ENCODE measurements at places on chromosomes 7 and 10.

DNA sequence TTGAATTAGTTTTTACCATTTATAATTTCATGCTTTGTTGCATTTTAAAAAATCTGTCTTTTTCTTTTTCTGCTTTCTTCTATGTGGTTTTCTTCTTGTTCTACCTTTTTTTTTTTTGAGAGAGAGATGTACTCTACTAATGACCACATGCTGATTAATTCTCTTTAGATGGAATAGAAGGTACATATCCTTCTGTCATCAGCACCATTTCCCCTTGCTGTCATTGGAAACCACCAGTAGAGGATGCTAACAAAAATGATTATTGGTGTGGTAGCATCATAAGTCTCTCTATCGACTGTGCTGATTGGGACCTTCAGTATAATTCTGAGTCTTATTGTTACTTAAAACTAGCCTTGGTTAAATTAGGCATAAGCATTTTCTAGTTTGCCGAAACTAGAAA is 3.6 kb downstream of the ZEB1 start:
- DNase-seq, result no peak

GRCh38 chr7:138575897-138576428 is 115.9 kb downstream of the TRIM24 start:
- DNase-seq, result no peak

GRCh38 chr10:6781133-6781770 is 201.2 kb upstream of the PRKCQ start:
- DNase-seq, result no peak

DNA sequence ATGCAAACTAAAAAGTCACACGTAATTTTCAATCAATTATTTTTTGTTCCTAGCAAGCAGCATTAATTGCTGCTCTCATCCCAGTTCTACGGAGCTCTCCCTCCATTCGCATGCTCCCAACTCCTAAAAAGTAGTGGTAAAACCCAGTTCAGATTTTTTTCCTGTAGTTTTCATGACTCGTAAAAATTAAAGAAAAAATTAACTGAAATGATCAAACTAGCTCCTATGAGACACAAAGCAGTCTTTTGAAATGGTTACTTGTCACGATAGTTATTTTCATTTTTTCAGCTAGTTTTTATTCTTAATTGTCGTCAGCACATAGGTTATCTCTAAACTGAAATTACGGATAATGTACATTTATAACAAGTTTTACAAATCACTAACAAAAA is 1.8 kb downstream of the HNRNPA2B1 start:
- DNase-seq, result no peak

GRCh38 chr10:43905512-43906236 is 257.0 kb upstream of the ZNF32 start:
- DNase-seq, result no peak

- DNase-seq, result no peak
These were observed 123.9 kb upstream of the TCF7L2 start for GRCh38 chr10:112826018-112826697.

DNA sequence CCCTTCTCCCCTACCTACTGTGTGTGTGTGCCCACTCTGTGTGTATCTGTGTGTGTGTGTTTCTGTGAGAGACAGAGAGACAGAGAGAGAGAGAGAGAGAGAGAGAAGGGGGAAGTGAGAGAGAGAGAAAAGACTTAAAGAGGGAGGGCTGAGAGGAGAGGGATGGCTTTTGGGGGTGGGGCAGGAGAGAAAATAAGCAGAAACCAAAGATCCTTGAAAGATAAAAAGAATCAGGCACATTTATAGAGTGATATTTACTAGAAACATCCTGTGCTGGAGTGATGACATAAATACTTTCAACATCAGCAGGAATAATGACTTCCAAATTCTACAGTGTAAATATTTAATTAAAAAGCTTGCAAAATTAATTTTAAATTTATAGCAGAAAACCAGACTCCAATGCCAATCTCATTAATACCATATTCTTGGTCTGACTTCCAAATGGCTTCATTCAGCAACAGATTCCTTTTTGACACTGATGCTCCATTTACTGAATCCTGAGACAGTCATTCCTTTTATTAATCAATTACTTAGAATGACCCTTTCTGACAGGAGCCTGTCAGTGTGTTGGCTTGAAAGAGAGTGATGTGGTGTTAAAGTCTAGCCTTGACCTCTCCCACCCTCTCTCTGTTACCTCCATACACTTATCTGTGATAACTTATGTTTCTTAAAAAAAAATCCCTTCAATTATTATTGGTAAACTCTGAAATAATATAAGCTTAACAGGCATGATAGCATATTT is 41.7 kb upstream of the WNT2 start:
- no peak for DNase-seq

DNA sequence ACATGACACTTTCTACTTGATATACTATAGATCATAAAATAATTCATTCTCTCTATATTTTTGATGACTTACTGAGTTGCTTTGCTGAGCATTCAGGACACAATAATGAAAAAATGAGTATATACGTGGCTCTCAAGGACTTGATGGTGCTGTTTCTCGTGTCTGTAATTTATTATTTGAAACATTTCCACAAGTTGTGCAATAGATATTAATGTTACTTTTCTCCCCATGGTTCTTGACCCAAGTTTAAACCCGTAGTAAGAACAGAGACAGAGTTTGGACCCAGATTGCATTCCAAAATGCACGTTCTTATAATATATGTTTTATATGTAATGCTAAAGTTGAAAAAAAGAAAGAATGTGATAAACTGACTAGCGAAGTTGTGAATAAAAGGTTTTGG is 94.2 kb upstream of the FAM3C start:
- no peak for DNase-seq

- no peak for DNase-seq
These were observed 39.6 kb downstream of the NUP205 start for GRCh38 chr7:135597181-135597925.

GRCh38 chr10:18082381-18082780 is 57.8 kb upstream of the CACNB2 start:
- DNase-seq, result no peak

- no peak for DNase-seq
These were observed 1.2 kb downstream of the CLDN3 start for GRCh38 chr7:73768641-73769480.

- no peak for DNase-seq
These were observed 1.5 kb downstream of the MDFIC start for GRCh38 chr7:114923403-114923713.

GRCh38 chr10:69801094-69801433 is 642 bp upstream of the COL13A1 start:
- DNase-seq, result peak; percentile 72

- peak; percentile 53 for DNase-seq
These were observed 5.9 kb downstream of the CPA2 start for GRCh38 chr7:130272381-130273080.

GRCh38 chr10:33279811-33280602 is 54.5 kb downstream of the NRP1 start:
- DNase-seq, result no peak

DNA sequence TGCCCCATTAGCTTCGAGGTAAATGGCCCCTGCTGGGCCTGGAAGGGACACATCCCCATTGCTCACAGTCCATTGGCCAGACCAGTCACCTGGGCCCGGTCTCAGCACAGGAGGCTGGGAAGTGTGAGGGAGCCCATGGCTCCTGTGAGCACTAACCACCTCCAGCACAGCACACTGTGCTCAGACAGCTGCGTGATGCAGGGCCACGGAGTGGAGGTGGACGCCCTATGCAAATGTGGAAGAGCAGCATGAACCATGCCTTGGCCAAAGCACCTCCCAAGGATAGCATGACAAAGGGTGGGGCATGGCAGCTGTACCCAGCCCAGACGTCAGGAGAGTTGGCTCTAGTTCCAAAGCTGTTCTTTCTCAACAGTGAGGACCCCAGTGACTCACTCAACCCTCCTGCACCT is 120.1 kb upstream of the ZMIZ1 start:
- no peak for DNase-seq

GRCh38 chr7:72538856-72539255 is 126.7 kb upstream of the CALN1 start:
- DNase-seq, result no peak

DNA sequence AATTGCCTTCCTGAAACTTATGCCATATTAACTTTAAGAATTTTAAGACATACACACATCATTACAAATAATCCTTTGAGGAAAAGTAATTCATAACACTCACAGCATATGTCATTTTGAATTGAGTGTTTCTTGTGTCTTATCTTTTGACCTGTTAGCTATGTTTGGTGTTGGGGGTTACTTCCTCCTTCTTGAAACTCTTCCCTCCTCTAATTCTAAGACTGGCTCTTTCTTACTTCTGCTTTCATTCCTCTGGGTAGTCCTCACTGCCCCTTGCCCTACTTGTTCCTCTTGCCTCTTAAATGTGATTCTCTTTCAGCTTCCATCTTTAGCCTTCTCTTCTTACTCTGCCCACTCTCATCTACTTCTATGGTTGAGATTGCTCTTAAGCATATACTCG is 28.3 kb upstream of the PIP4K2A start:
- peak; percentile 90 for DNase-seq

DNA sequence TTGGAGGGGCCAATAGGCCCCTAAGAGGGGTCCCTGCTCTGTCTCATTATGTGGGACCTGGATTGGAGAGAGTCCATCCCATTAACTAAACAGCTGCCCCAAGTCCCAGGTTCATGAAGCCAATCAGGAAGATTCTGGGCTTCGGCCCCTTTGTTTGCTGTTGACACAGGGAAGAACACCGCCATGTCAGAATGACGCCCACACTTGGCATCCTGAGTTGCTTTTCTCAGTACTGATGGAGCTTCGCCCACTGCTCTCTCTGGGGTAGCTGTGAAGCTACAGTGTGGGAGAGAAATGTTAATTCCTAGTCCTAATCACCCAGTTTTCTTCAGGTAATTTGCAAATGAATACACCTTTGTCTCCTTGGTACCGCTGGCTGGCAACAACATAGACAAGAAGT is 264.7 kb downstream of the GLRX3 start:
- DNase-seq, result no peak

DNA sequence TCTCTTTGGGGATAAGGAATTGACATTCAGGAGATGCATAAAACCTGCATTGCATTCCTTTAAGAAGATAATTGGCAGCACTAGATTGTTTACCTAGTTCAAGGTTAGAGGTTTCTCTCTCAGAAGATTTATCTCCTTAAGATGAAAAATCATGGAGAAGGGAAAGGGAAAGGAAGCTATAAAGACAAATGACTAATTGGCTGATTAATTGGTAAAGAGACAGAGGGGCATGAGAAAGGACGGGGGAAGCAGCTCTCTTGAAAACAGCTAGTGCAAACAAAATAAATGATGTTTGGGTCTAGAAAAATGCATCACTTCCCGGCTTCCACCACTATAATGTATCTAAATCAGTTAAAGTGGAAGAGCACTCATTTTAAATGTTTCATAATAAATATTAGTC is 941.2 kb downstream of the XPNPEP1 start:
- DNase-seq, result no peak

DNA sequence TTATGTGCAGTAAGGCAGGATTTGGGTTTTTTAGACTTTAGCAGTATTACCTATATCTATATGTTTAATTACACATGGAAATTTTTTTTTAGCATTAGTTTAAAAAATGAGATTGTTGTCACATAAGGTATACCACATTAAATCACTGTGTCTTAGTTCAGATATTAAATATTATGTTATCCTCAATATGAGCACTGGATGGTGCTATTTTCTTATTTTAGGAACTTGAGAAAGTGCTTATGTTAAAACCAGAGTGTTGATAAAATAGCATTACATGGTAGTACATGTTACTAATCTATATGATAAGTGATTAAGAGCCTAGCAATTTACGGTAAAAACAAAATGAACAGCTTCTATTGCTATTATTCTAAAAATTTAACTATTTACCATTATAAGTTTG is 28.8 kb downstream of the MIOS start:
- DNase-seq, result peak; percentile 46

DNA sequence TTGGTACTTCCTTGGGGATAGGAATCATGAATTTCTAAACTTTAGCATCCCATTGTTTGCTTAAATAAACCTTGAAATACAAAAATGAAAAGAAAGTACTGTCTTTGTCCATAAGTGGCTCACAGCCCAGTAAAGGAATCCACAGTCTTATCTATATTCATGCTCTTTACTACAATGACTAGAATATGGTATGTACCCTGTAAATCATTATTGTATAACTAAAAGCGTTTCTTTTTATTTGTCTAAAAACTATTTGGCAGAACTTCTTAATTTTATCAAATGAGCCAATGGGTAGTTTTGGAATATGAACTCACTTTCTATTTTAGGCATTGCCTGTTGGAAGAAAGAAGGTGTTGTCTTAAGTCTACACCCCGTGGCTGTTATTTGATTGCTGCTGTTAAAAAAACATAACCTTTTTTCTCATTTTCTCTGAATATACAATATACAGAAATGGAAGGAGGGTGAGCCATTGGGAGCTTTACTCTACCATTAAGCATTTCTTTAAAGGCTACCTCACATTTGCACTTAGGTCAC is 12.4 kb upstream of the STRIP2 start:
- no peak for DNase-seq

DNA sequence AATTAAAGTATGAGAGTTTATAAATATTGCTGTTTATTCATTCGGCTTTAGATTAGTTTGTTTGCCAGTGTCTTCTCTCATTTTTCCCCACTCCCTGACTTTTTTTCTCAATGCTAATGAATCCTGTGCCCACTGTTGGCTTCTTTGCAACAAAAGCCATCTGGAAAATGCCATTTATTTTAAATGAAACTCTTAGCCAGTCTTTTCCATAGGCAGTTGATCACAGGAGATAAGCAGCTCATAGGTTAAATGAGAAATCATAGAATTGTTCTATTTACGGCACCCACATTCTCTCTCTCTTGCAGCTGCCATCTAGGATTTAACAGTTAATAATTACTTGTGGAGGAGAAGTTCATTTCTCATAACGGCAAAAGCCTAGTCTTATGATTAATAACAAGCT is 249.3 kb upstream of the POM121L12 start:
- no peak for DNase-seq

- DNase-seq, result peak; percentile 46
These were observed 8.1 kb downstream of the PODXL start for GRCh38 chr7:131548371-131548770.

- no peak for DNase-seq
These were observed 42.0 kb upstream of the ADGRA1 start for GRCh38 chr10:133045556-133046389.

- peak; percentile 55 for DNase-seq
These were observed 94.0 kb downstream of the SORBS1 start for GRCh38 chr10:95467162-95467599.

DNA sequence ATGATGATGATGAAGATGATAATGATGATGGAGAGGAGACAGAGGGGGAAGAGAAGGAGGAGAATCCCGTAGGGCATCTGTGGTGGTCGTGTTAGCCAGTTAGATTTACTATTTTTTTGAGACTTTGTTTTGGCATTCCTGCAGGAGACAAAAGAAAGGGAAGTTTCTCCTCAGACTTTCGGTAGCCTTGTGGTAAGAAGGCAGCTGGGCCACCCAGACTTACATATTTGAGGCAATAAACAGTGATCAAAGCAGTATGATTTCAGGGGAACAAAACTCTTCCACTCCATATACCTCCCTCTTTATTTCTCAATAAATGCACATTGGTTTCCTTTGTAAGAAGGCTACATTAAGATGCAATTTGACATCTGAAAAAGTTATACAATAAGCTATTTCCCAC is 32.4 kb upstream of the BICC1 start:
- no peak for DNase-seq

- no peak for DNase-seq
These were observed 219.9 kb downstream of the TCF7L2 start for GRCh38 chr10:113169853-113170460.

- DNase-seq, result no peak
These were observed 11.5 kb upstream of the MACC1 start for GRCh38 chr7:20228654-20229053.

- no peak for DNase-seq
These were observed 145.7 kb downstream of the REEP3 start for GRCh38 chr10:63666836-63667383.
